Activated T-helper 1 cell treated with anti-CD3 and anti-CD28 coated beads, Interleukin-12 subunit alpha, Interleukin-12 subunit beta, Interleukin-2, Interleukin-4 antibody, amounts not matched to agents 30 ng/mL and 10 ng/mL and 1 ng/mL, durations not matched to agents 14 hours and 24 hours and 36 hours (primary cell): ENCODE measurements at places on chromosomes 1 and 21.
A peak's percentile ranks its signal among the peaks of the same experiment; 100 is the strongest.

GRCh38 chr1:42372796-42373195, 7.8 kb upstream of the RIMKLA start:
- H3K27me3 ChIP-seq = peaks cover 18% of the 10 kb centered on the region
- H3K36me3 ChIP-seq = no peaks in the 10 kb centered on the region
- H3K27ac ChIP-seq = no peak overlapping the region
- no peaks in the 10 kb centered on the region for H3K4me1 ChIP-seq
- H3K4me3 ChIP-seq = no peak overlapping the region

- H3K4me3 ChIP-seq = no peak overlapping the region
- DNase-seq = no peak
- no peaks in the 10 kb centered on the region for H3K4me1 ChIP-seq
- H3K36me3 ChIP-seq = no peaks in the 10 kb centered on the region
- no peak overlapping the region for H3K27ac ChIP-seq
Measured at GRCh38 chr1:34587761-34588160, 167.1 kb upstream of the GJB5 start.

- no peaks in the 10 kb centered on the region for H3K27me3 ChIP-seq
- DNase-seq = no peak
- peaks cover 14% of the 10 kb centered on the region for H3K4me1 ChIP-seq
Measured at GRCh38 chr21:44969931-44970755, 30.3 kb downstream of the SLX9 start.

DNA sequence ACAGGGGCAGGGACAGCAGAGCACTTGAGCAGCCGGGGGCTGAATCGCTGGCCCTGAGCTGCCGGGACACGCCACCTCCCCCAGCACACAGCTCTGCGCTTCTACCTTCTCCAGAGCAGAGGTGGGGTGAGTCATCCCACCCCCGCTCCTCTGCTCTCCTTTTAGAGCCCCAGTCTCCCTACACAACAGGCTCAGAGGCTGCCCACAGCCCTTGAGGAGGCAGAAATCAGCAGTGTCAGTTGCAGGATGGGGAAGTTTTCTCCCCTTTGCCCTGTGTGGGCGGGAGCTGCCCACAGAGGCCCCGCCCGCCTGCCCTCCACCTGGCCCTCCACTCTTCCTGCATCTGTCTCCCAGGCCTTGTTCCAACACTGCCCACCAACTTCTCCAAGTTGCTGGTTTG, 94.6 kb downstream of the STUM start:
- H3K27me3 ChIP-seq = no peaks in the 10 kb centered on the region
- DNase-seq = peak; percentile 50

DNA sequence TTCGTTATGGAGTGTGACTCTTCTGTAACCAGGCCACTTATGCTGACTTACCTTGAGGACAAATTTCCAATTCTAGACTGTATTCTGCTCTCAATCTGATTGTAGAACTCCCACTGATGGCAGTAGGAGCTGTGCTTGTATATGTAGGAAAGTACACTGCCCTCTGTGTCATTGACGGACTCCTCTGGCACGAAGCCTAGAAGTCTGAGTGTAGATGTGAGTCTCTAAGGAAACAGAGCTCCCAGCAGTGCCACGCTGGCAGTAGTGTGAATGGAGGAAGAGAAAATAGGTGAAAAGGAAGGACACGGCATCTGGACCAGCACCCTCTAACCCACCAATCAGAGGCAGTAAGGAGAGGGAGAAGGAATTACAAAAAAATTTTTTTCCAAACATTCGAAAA, 130.4 kb upstream of the ADGRL2 start:
- no peaks in the 10 kb centered on the region for H3K27me3 ChIP-seq
- no peak for DNase-seq
- no peak overlapping the region for H3K4me3 ChIP-seq
- no peaks in the 10 kb centered on the region for H3K4me1 ChIP-seq

GRCh38 chr1:175150596-175151319, 41.8 kb downstream of the KIAA0040 start:
- peaks cover 14% of the 10 kb centered on the region for H3K4me1 ChIP-seq
- peaks cover 34% of the 10 kb centered on the region for H3K27me3 ChIP-seq
- H3K4me3 ChIP-seq = no peak overlapping the region
- H3K36me3 ChIP-seq = no peaks in the 10 kb centered on the region

- no peak overlapping the region for H3K27ac ChIP-seq
- DNase-seq = no peak
- H3K4me1 ChIP-seq = peaks cover 11% of the 10 kb centered on the region
- peaks cover 31% of the 10 kb centered on the region for H3K27me3 ChIP-seq
Measured at GRCh38 chr1:98660940-98661543, 479 bp upstream of the SNX7 start.

DNA sequence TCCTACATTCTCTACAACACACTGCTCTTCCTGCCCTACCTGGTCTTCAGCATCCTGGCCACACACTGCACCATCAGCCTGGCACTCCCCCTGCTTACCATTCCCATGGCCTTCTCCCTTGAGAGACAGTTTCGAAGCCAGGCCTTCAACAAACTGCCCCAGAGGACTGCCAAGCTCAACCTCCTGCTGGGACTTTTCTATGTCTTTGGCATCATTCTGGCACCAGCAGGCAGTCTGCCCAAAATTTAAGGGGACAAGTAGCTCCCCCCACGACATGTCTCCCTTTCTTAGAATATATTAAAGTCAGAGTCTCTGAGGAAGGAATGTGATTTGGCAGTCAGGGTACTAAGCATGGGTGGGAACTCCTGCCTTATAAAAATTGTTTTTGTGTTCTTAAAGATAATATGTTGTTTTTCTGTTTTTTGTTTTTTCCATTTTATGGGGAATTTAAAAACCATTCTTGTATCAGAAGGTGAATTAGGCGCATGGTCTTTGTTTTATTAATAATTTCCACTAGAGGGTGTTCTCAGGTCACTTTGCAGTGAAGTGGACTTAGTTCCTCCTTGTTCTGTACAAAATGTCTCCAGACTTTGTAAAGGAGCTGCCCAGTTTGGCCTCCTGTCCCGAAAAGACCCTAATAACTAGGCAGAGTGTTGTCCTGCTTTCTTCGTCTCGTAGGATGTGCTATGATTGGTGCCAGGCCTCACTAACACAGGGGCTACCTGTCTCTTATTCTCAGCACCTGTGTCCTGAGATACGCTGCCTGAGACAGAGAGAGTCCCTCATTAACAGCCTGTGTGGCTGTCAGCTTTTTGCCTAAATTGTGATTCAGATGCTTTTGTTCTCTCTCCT, 13.1 kb downstream of the UBIAD1 start:
- no peak overlapping the region for H3K27ac ChIP-seq
- no peaks in the 10 kb centered on the region for H3K27me3 ChIP-seq
- no peak for DNase-seq
- no peak overlapping the region for H3K4me3 ChIP-seq
- H3K36me3 ChIP-seq = peaks cover 50% of the 10 kb centered on the region
- peaks cover 50% of the 10 kb centered on the region for H3K4me1 ChIP-seq

DNA sequence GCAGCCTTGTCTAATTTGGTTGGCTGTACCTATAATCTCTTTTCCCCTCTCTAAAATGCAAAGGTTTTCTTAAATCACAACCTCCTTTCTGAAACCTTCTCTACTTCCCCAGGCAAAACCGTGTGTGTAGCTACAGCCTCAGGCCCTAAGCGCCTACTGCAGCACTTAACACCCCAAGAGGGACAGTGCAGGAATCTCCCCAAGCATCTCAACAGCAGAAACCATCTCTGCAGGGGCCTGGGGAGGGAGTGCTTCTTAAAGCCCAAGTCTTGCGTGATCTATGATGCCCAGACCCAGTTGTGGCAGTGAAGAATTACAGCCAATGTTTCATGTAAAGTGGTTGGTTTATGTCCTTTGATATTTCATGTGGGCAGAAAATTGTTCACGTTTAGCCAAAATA, 159.3 kb downstream of the DSCAM start:
- no peak overlapping the region for H3K27ac ChIP-seq
- H3K4me3 ChIP-seq = no peak overlapping the region
- H3K4me1 ChIP-seq = no peaks in the 10 kb centered on the region
- no peak for DNase-seq
- H3K36me3 ChIP-seq = no peaks in the 10 kb centered on the region

- H3K4me3 ChIP-seq = no peak overlapping the region
- H3K27me3 ChIP-seq = no peaks in the 10 kb centered on the region
- no peaks in the 10 kb centered on the region for H3K36me3 ChIP-seq
- H3K4me1 ChIP-seq = no peaks in the 10 kb centered on the region
- no peak for DNase-seq
Measured at GRCh38 chr21:40706176-40706575, 140.8 kb downstream of the DSCAM start.

GRCh38 chr1:35305383-35305782, 36.9 kb downstream of the ZMYM4 start:
- DNase-seq = no peak
- H3K36me3 ChIP-seq = peaks cover 2% of the 10 kb centered on the region
- H3K4me1 ChIP-seq = peaks cover 5% of the 10 kb centered on the region

DNA sequence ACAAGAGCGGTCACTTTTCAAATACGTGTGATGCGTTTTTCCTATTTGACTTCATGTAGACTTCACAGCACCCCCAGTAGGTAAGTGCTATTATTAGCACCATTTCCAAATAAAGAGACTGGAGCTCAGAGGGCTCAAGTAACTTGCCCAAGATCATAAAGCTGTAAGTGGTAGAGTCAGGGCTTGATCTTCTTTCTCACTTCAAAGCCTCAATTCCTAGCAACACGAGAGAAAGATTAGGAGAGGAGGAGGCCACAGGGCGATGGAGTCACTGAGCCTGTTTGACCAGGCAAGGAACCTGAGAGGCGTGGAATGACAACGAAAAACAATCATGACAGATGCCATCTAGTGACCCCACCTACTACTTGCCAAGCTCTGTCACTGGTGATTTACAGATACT, 181.0 kb downstream of the FOXD2 start:
- H3K4me3 ChIP-seq = no peak overlapping the region
- no peak overlapping the region for H3K27ac ChIP-seq
- no peaks in the 10 kb centered on the region for H3K36me3 ChIP-seq
- no peaks in the 10 kb centered on the region for H3K27me3 ChIP-seq

DNA sequence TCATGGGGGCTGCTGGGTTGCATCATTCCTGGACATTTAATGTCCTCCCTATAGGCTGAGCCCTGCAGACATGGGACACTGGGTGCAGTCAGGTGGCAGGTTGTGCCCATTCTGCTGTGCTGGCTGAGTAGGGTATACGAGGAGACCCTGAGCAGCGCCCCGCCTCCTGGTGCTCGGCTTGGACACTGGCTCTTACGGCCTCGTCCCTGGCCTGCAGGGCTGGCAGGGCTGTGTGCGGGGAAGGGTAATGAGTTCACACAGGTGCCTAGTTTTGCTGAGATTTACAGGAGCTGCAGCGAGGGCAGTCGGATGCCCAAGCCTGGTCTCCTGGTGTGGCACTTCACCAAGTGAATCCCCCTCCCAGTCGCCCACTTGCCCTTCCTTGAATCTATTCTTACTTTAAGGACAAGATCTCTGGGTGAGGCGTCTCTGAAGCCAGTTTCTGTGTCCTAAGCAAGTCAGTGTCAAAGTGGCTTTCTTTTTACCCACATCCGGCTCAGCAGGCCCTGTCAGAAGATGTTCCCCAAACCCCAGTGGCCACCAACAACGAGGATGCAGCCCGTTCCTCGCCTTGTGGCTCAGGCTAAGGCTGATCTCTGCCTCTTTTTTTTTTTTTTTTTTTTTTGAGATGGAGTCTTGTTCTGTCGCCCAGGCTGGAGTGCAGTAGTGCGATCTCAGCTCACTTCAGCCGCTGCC, 73.2 kb downstream of the MAN1C1 start:
- no peak for DNase-seq
- peaks cover 72% of the 10 kb centered on the region for H3K27me3 ChIP-seq
- no peaks in the 10 kb centered on the region for H3K36me3 ChIP-seq
- no peak overlapping the region for H3K4me3 ChIP-seq
- no peaks in the 10 kb centered on the region for H3K4me1 ChIP-seq

DNA sequence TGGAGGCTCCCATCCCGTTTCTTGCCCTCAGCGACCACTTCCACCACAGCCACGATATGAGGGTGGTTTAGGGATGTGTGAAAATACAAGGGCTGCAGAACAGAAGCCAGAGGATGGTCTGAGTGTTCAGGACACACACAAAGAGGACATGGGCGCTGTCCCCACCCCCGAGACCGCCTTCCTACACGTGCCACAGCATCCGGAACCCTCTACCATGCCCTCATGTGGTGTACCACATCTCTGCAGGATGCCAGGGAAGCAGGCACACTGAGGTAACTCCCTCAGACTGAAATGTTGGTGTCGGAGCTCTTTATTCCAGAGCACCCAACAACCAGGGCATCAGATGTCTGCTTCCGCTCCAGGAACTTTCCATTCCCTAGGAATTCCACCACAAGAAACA, 23.1 kb downstream of the NPHP4 start:
- no peak overlapping the region for H3K4me3 ChIP-seq
- H3K36me3 ChIP-seq = peaks cover 2% of the 10 kb centered on the region
- no peak overlapping the region for H3K27ac ChIP-seq
- no peak for DNase-seq

- H3K36me3 ChIP-seq = peaks cover 3% of the 10 kb centered on the region
- H3K4me1 ChIP-seq = peaks cover 20% of the 10 kb centered on the region
- H3K27ac ChIP-seq = no peak overlapping the region
Measured at GRCh38 chr1:173414136-173414535, 63.0 kb upstream of the PRDX6 start.

- peaks cover 13% of the 10 kb centered on the region for H3K27me3 ChIP-seq
- no peaks in the 10 kb centered on the region for H3K4me1 ChIP-seq
- peak; percentile 40 for DNase-seq
- H3K4me3 ChIP-seq = no peak overlapping the region
- H3K27ac ChIP-seq = no peak overlapping the region
- no peaks in the 10 kb centered on the region for H3K36me3 ChIP-seq
Measured at GRCh38 chr1:110106013-110106941, 6.0 kb upstream of the UBL4B start.
